ENCODE measurements at places on chromosomes 1 and 21.

DNA sequence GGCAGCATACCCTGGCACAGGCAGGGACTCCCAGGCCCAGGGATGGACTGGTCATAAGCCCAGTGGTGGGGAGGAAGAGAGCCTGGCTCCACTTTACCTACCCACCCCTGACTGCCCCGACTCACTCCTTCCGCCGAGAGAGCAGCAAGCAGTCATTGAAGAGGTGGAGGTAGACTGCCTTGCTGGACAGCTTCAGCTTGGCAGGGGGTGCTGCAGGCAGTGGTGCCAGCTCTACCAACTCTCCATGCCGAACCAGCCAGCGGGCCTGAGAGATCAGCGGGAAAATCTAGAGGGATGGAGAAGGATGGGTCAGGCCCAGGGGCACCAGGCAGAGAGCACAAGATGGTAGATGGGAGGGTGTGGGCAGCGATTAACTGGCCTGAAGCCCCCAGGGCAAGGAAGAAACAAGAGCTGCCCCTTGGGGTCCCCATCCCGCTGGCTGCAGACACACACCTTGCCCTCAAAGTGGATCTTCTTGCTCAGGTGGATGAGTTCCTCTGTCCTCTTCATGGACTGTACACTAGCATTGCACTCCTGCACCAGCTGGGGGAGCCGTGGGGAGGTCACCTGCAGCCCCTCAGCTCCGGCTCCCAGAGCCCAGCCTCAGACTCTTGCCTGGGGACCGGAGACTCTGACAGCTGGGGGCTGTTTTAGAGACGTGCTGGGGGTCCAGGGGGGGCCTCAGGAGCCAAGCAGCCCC is 7.7 kb downstream of the ARHGEF19 start:
- DNase-seq = no peak

DNA sequence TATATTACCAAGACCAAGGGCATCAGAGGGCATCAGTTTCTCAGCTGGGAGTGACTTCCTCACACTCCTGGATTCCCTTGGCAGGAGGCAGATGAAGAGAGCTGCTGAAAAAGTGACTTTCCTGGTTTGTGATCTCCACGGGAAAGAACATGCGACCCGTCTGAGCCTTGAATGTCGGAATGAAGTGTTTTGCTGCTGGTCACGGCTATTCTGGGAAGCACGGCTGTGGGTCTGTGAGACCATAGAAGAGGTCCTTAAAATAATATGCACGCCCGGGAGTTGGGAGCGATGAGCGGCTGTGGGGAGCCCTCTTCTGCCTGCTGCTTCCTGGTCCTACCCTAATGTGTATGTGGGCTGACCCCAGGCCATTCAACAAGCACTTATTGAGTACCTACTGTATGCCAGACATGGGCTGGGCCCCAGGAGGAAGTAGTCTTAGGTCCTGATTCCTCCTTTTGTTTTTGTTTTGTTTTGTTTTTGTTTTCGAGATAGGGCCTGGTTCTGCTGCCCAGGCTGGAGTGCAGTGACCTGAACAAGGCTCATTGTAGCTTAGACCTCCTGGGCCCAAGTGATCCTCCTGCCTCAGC is 13.2 kb upstream of the UMODL1 start:
- no peak for DNase-seq

DNA sequence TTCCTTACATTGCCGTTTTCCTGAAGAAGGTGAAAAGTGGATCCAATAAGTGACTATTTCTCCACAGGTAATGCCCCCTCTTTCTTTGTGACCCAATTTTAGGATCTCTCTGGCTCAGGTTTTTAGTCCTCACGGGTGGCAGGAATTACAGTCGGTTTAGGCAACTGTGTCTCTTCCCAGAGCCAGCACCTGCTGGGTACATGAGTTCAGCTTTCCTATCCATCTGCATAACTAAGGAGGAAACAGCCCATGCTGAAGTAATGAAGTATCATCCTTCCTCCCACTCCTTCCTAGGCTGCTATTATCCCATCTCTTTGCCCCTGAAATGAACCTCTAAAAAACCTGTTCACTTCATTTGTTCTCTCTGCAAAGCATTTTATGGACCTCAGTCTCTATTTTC is 544.6 kb downstream of the NEGR1 start:
- DNase-seq = no peak

- DNase-seq = no peak
Measured at GRCh38 chr1:110094931-110095654, 17.1 kb upstream of the UBL4B start.

- no peak for DNase-seq
Measured at GRCh38 chr1:225933072-225933471, 7.9 kb downstream of the LEFTY2 start.

DNA sequence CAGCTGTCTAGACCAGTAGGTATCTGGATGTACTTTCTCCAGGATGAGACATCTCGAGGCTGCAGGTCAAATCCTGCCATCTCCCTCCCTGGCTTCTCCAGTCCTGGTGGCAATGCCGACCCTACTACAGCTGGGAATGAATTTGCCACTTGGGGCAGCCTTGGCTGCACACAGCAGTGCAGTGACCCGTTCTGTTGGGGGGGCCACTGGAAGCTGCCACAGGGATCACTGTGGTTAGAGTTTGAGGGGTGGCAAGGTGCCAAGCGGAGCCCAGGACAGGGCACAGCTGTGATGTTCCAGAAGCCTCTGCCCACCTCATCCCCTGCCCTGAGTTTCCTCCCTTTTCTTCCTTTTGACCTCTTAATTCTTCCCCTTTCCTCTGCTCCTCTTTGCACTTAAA is 17.1 kb downstream of the COL6A2 start:
- DNase-seq = no peak

- DNase-seq = no peak
Measured at GRCh38 chr1:89615676-89616598, 17.0 kb upstream of the LRRC8C start.

DNA sequence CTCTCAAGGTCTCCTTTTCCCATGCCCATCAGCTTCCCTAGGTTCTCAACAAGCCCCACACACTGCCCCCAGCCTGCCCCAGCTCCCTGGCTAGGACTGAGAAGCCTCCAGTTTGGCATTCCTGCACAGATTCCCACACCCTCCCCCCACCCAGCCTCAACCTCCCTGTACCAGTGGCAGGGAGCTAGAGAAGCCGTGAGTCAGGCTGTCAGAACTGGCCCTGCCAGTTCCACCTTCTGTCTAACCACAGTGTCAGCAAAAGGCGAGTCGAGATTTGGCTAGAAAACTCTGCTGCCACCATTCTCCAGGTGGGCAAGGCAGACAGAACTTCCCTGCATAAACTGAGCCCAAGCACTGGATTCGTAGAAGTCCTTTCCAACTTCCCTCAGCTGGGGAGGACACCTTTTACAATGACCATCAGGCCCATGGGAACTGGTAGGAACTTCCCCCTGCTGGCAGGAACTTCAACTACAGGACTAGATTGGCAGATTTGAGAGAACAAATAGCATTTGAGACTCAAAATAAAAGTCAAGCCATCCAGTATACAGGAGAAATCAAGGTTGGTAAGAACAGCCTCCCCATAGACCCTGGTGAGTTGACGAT is 31.0 kb downstream of the TNNT2 start:
- no peak for DNase-seq

DNA sequence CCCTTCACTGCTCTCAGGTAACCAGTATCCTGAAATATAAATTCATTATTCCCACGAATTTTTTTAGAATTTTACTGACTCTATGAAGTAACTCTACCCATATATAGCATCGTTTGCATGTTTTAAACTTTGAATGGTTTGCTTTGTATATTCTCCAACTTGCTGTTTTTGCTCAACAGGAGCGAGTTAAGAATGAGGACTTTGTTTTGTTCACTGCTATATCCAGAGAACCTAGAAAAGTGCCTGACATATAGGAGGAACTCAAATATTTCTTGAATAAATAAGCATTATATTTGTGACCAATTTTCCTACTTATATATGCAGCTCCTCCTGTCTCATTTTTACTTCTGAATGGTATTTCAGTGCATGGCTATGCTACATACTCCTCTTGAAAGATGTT is 43.4 kb downstream of the NUF2 start:
- no peak for DNase-seq

GRCh38 chr1:162893612-162893908 is 32.6 kb upstream of the CCDC190 start:
- DNase-seq = no peak

All from right kidney (tissue), 9 donors.